Activated naive CD4-positive, alpha-beta T cell treated with anti-CD3 and anti-CD28 coated beads for 36 hours (primary cell): ENCODE measurements at places on chromosomes 4 and X.

DNA sequence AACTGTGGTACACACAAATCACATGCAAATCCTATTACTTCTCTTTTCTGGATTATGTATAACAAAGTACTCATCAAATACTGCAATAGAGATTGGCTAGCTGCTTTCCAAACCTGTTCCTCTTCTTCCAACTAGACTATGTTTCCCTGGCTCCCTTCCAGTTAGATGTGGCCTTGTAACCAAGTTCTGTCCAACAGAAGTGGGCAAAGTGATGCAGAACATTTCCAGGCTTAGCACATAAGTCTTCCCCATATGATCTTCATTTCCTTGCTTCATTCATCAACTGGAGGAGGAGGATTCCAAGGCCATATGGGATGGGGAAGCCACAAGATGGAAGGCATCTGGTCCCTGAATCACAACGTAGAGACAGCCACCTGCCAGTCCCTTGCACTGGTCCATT, 8.0 kb downstream of the SLC9A7 start:
- DNase-seq: no peak

GRCh38 chr4:69760455-69760854, at the start of gene SULT1B1:
Gene SULT1B1 (minus strand): TSS chr4:69760620. CDS start chr4:69755217, 5,403 bp downstream.
- DNase-seq: peak; percentile 79

- peak; percentile 5 for DNase-seq
Measured at GRCh38 chr4:5033281-5033841, 14.1 kb upstream of the CYTL1 start.

GRCh38 chrX:12174358-12174757, 36.1 kb downstream of the FRMPD4 start:
- no peak for DNase-seq

- no peak for DNase-seq
Measured at GRCh38 chrX:132676102-132676501, 187.3 kb upstream of the MBNL3 start.
